ENCODE measurements at places on chromosomes 1 and 21.

GRCh38 chr1:151458802-151459330 is 428 bp downstream of the POGZ start:
- DNase-seq = peak; percentile 67

- no peak for DNase-seq
Observed at GRCh38 chr1:232561381-232561780, 68.6 kb downstream of the SIPA1L2 start.

DNA sequence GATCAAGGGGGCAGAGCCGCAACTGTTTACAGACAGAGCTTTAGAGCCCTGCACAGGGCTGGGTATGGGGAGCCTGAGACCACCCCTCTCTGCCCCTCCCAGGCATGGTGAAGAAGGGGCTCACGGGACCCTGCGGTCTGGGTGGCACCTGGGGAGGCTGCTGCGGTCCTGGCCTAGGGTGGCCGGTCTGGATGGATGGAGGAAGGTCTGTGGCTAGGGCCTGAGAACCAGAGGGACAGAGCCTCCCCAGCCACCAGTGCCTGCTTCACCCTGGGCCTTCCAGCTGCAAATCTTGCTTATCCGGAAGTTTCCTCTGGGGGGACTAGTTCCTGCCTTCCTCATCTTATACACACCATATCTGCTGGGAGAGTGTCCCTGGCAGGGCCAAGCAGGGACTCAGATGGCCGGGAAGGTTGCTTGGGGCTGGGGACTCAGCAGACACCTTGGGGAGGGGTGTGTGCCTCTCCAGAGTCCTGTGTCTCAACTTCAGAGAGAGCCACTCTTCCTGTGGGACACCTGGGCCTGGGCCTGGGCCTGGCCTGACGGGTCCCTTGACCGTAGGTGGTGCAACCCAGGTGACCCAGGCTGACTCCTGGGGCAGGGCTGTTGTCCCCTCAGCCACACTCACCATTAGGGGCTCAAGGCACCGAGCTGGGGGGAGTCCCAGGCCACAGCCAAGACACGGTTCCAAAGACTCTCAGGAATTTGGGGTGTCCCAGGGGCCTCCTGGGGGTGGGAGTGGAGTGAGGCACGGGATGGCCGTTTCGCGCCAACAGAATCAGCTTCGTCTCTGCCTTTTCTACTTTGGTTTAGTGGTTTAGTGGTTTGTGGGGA is 52.0 kb upstream of the ACTRT2 start:
- DNase-seq = no peak

GRCh38 chr1:158113759-158114127 is 67.0 kb upstream of the CD1D start:
- DNase-seq = no peak

DNA sequence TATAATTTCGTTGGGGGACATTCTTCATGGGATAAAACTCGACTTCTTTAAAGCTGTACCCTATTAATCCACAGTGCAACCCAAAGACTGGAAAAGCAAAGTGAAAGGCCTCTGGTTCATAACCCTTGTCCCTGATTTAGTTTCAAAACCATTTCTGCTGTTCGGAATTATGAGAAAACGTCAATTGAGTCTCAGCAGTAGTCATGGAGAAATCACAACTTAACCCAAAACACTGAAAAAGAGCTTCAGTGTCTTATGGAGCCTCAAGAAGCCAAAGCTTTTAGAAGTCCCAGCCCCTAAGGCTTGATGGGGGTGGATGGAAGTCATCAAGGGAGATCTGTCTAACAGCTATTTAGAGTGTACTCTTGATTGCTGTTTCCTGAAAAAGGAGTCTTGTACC is 73.5 kb upstream of the VCAM1 start:
- no peak for DNase-seq

DNA sequence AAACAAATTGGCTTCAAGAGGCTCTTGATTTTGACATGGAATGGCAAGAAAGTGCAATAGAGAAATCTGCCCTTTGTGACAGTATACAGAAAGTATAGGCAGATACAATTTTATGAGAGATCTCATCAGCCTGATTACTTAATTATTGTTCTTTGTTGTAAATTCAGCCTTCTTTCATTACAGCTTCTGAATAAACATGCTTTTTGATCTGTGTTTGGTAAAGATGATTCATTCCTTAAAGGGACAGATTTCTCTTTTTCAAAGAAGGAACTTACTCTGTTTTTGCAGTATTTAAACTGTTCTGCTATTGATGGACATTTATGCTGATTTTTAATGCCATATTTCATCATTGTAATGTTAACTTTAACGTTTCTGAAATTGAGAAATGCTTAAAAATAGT is 13.7 kb upstream of the MPC2 start:
- DNase-seq = no peak

- no peak for DNase-seq
Observed at GRCh38 chr1:101064697-101065096, 39.1 kb upstream of the DPH5 start.

DNA sequence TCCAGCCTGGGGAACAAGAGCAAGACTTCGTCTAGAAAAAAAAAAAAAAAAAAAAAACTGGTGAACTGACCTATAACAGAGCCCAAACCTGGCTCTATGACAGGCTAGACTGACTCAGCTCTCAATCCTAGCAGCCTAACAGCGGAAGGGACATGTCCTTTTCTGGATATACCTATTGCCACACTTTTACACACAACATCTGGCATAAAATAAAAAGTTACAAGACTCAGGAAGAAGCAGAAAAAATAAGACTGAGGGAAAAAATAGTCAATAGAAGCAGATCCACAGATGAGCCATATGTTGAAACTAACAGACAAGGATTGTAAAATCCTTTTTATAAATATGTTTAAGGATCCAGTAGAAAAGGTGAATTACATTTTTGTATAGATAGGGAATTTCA is 57.5 kb upstream of the IPO9 start:
- DNase-seq = no peak

- no peak for DNase-seq
Observed at GRCh38 chr1:83060651-83061390, 938.1 kb downstream of the TTLL7 start.

- peak; percentile 76 for DNase-seq
Observed at GRCh38 chr1:16677552-16678431, 11.0 kb upstream of the RNU1-3 start.

DNA sequence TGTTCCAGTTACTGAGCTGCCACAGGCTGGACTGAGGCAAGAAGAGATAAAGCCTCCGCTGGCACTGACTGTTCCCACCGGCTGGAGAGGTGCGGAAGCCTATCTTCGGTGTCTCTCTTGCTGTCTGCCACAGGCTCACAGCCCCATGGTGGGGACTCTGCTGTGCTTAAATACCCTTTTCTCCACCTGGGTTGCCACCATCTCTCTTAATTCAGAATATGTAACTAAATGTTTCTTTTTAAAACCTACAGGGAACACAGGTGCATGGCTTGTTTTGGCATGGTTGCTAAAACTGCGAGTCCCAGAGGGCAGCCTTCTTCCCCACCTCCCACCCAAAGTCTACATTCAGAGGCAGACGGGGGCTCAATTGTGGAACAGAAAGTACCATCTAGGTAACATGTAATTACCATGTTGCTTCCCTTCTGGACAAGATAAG is 8.1 kb upstream of the LBR start:
- DNase-seq = no peak

DNA sequence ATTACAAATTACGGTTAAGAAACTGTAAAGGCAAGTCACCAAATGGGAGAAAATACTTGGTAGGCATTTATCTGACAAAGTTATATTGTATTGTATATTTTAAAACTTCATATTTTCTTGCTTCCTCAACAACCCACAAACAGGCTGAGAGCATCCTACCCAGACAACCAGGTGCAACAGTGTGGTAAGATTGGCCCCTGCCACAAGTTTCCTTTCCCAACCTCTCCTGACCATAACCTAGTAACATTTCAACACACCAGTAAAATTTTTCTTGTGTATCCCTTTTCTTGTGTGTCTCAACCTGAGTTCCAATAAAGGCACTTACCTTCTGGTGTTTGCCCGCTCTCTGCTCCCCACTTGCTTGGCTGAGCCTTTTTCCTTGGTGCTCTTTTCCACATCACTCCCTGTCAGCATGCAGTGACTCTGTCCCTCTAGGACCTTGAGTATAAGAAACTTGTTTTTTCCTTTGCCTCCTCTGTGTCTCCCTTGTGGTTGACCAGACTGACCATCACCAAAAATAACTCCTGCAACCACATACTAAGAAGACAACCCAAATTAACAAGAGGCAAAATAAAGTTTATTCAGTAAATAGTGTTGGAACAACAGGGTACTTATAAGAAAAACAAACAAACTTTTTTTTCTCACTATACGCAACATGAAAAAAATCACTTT is 40.9 kb downstream of the FCRL3 start:
- DNase-seq = no peak

DNA sequence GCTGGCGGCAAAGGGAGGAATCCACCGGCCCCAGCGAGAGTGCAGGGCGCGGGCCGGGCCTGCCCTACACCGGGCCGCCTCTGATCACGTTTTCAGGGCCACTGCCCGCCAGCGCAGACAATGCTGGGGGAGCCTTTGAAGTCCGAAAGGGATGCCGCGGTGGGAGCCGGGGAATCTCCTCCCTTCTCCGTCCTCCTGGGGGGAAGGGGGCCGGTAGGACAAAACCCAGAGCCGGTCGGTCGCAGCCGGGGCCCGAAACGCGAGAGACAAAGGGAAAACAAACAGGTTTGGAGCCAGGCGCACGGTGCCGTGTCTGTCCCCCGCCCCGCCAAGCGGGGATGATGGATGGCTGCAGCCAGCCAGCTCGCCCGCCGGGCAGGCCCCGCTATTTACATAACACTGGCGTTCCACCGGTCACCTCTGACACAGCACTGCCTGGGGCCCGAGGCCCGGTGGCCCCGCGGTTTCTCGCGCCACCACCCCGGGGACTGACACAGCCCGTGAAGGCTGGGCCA is 92.0 kb downstream of the CASZ1 start:
- DNase-seq = no peak

GRCh38 chr1:44584167-44584566 is 90.1 kb downstream of the TMEM53 start:
- no peak for DNase-seq

- no peak for DNase-seq
Observed at GRCh38 chr1:29279406-29279805, 43.1 kb downstream of the PTPRU start.

DNA sequence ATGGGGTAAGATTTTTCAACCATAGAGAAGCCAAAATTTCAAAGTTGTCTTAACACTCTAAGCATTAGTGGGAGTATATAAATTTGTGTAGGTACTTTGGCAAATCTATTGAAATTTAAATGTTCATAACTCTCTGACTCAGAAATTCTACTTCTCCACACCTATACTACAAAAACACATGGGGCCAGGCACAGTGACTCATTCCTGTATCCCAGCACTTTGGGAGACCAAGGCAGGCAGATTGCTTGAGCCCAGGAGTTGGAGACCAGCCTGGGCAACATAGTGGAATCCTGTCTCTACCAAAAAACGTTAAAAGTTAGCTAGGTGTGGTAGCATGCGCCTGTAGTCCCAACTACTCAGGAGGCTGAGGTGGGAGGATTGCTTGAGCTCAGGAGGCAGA is 41.3 kb upstream of the RAVER2 start:
- DNase-seq = no peak

DNA sequence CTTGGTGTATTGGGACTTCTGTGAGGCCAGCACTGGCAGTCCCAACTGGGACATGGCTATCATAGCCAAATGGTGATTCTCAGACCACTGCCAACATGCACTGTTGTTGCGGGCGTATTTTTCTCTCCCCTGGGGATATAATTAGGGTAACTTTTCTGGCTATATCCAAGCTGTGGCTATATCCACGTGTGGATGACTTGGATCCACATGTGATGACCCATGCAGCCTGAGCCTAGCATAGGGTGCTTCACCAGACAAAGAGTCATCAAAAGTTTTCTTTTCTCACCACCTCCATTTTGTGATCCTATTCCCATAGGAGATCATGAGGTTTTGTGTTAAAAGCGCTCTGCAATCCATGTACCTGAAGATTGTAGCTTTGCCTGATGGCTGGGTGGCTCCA is 51.2 kb upstream of the CSF3R start:
- no peak for DNase-seq

GRCh38 chr1:8398086-8398485 is 80.2 kb downstream of the SLC45A1 start:
- DNase-seq = no peak
